T-helper 9 cell (primary cell): ENCODE measurements at places on chromosomes 7 and 10.

- DNase-seq, result peak; percentile 56
Measured at GRCh38 chr7:92836489-92836999, at the start of gene CDK6. Gene CDK6, minus strand, starts transcription at chr7:92836573. Its CDS starts 3,250 bp downstream, at chr7:92833323.

DNA sequence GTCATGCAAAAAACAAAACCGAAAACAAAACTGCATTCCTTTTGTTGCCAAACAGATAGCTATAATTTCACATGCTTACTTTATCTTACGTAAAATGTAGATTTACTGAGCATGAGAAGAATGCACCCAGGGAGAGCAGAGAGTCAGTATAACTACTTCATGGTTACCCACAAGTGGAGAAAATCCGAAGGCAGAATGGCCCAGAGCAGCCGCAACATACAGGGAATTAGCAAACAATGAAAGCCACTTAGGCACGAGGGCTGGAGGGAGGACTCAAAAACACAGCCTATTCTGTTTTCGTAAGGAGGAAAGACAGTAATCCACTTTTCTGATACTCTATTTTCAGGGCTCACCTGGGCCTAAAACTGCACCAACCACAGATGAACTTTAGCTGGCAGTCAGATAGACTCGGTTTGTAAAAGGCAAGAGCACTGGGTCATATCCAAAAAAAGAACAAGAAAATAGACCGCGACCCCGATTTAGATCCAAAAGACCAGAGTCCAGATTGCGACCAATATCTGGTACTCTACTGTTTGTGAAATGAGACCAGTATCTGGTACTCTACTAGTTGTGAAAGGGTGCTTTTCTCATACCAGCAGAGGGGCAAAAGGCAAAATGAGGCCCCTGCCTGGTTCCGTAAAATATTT is 1.3 kb downstream of the ITPRIP start:
- DNase-seq, result no peak

DNA sequence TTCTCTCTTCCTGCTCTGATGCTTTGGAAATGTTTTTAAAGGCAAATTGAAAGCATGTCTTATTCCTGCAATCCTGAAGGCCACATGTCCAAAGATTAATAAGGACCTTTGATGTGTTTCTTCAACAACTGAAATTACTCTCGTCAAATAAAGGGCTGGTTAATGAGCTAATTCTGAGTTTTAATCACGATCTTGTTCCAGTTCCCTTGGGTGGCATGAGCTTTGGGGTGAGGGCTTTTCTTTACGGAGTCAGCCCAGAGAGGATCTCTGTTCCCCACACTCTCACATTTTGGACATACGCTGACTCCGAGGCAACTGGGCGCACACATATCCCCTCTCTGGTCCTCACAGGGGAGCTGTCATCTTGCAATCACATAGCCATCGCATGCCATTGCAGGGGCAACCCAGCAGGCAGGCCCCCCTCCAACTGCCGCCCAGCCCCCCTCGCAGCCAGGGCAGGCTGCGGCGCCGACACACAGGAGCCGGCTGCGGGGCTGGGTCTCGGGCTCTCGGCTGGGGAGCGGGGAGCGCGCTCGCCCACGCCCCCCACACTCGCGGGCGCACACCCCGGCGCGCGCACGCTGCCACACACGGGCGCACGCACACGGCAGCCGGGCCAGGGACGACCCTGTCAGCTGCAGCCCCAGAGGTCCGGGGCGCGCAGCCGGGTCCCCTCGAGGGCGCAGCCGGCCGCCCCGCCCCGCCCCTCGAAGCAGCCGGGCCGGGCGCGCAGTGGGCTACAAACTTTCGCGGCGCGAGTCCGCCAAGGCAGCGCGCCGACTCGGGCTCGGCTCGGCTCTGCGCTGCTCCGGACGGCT is at the start of gene GDF10:
GDF10 (plus strand) TSS at position 587 of the 818 bp plus-strand sequence. CDS start 455 bp downstream, outside the sequence.
- DNase-seq, result no peak

GRCh38 chr7:111527545-111527944 is 34.7 kb downstream of the IMMP2L start:
- no peak for DNase-seq

- no peak for DNase-seq
Measured at GRCh38 chr10:61899069-61899531, 2.4 kb upstream of the ARID5B start.

GRCh38 chr10:16907687-16908086 is 90.5 kb upstream of the RSU1 start:
- no peak for DNase-seq
